NCI-H524 treated with DMSO at 0.1 percent for 48 hours (cell line): ENCODE measurements at places on chromosomes 13 and 19.

- DNase-seq, result no peak
These were observed 106.1 kb downstream of the NHLRC3 start for GRCh38 chr13:39144391-39144790.

DNA sequence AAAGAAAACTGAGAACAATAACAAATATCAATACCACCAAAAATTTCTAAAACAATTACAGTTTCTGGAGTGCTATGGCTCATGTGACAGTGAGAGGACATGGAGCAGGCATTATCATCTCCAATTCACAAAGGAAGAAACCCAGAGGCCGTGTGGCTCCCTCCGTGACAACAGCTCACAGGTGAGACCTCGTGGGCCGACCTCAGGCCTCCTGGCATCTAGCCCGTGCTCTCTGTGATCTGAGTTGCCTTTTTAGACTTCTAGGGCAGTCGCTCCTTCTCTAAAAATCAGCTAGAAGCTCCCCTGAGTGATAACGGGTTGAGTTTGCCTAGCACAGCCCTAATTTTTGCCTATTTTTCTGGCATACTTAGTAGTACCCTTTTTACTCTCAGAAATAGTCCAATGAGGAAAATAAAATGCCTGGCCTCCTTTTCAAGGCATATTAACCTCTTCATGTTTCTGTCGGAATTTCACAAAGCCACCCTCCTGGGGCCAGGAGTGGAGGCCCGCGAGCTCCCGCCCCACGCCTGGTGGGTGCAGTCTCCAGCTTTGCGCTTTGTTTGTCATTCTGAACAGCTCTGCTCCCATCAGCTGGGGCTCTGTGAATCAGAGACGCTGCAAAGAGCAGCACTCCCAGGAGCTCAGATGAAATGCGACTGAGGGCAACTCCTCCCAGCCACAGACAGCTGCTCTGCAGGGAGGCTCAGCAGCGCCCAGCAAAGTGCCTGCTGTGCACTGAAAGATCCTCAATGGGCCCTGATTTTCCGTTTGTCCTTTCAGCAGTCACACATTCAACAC lies 292.5 kb downstream of the UQCRFS1 start:
- DNase-seq, result no peak

DNA sequence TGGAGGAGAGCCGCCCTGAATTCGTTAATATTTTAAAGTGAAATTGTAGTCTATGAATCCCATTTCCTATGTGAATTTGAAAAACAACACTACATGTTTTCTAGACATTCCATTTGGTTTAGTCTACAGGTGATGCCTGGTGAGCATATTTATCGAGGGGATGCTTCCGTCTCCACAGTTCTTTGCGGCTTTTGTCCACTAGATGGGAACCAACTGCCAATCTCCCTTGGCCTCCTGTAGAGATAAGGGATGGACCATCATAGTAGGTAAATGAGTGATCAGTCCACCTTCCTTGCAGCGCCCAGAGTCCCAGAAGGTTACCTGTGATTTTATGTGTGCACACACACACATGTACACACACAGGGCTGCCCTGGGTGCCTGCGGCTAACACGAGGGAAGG lies 289.8 kb upstream of the SOX21 start:
- no peak for DNase-seq

- no peak for DNase-seq
These were observed 30.1 kb downstream of the RDH8 start for GRCh38 chr19:10043286-10043927.

GRCh38 chr19:4229179-4229931 lies at the start of gene EBI3:
TSS of gene EBI3 (plus strand) at chr19:4229523. CDS start at chr19:4229551, 28 bp downstream.
- no peak for DNase-seq

DNA sequence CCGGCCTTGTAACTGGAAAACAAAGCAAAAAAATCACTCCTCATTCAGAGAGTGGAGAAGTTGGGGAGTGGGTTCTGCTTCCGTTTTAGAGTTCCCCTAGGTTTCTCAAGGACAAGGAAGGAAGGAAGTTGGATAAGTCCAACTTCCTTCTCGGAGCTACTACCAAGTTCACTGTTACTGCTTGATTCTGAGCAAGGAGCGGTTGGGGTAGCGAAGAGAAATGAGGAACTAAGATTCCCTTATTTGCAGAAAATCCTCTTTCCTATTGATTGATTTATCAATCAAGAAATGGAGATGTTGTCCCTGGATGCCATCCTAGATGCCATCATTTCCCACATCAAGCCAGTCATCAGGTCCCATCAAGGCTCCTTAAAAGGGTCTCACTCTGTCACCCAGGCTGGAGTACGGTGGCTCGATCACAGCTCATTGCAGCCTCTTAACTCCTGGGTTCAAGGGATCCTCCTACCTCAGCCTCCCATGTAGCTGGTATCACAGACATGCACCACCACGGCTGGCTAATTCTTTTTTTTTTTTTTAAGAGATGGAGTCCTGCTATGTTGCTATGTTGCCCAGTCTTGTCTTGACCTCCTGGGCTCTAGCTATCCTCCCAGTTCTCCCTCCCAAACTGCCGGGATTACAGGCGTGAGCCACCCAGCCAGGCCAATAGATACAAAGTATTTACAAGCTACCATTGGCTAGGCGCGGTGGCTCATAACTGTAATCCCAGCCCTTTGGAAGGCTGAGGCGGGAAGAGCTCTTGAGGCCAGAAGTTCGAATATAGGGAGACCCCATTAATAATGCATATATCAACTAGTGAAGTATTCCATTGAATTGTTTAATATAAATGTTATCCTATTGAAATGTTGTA lies 809 bp upstream of the B9D2 start:
- DNase-seq, result no peak

DNA sequence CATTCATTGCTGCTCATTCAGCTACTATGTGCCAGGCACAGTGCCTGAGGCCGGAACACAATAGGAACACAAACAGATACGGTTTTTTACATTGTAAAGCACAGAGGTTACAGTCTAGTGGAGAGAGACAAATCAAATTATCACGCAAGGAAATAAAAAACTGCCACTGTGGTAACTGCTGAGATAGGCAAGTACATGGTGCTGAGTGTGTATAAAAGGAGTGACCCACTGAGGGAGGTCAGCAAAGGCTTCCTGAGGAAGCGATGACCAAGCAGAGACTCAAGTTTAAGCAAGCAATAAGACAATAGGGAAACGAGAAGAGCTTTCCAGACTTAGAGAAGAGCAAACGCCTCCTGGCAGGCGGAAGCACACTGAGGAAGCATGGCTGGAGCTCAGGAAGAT lies 56.4 kb downstream of the NUFIP1 start:
- no peak for DNase-seq

- no peak for DNase-seq
These were observed 11.2 kb upstream of the PROZ start for GRCh38 chr13:113147206-113147605.

DNA sequence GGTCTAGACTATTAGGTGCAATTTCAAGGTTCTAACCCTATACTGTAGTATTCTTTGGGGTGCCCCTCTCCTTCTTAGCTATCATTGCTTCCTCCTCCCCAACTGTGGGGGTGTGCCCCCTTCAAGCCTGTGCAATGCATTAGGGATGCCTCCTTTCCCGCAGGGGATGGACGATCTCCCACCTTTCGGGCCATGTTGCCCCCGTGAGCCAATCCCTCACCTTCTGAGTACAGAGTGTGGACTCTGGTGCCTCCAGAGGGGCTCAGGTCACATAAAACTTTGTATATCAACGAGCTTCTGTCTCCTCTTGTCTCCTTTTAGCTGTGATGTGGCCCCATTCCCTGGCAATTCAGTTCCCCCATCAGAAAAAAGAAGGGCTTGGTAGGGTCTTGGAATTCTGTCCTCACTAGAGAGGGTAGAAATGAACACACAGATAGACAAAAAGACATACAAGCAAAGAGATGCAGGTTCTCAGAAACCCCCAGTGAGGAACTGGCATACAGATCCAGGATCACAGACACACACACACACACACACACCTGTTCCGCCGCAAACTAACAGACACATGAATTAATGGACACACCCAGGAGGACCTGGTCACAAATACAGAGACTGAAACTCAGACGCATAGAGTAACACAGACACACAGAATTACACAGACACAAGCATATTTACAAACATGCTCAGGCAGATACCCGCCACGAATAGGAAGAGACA lies 2.5 kb upstream of the HNRNPUL1 start:
- no peak for DNase-seq

DNA sequence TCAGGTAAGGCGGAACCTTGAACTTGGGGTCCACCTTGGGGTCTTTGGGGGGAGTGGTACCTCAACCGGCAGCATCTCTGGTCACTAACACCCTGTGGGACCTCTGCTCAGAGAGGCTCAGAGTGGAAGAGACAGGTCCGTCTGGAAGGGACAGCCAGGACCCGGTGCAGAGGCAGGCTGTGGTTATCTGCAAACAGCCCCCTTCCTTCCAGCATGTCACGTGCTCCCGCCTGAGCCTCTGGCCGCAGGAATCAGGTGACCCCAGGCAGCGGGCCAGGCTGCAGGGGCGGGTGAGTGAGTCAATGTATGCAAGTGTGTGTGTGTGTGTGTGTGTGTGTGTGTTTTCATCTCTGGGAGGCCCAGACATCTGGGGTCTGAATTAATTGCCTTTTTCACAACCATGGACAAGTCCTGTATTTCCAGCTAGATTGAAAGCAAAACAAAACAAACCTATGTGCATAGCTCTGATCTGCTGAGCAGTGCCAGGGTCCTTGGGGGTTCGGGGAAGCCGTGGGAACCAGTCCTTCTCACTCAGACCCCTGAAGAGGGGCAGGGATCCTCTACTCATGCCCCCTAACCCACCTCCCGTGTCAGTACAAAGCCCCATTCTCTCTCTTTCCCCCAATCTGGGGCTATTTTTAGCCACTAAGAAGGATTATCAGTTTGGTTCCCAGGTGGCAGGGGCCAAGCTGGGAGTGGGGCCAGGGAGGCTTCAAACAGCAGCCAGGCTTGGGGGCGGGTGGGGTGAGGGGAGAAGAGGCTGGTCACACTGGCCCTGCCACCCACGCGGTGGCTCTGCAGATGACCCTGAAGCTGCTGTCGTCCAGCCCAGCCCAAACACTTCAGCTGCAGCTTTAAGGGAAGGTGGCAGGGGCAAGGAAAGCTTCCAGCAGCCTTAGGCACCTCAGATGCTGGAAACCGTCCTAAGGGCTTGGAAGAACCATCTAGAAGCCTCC lies 31.4 kb downstream of the CERS4 start:
- peak; percentile 64 for DNase-seq

- DNase-seq, result no peak
These were observed 50.6 kb downstream of the ELF1 start for GRCh38 chr13:40968416-40969000.

- no peak for DNase-seq
These were observed 11.3 kb upstream of the POU2F2 start for GRCh38 chr19:42143341-42144234.

DNA sequence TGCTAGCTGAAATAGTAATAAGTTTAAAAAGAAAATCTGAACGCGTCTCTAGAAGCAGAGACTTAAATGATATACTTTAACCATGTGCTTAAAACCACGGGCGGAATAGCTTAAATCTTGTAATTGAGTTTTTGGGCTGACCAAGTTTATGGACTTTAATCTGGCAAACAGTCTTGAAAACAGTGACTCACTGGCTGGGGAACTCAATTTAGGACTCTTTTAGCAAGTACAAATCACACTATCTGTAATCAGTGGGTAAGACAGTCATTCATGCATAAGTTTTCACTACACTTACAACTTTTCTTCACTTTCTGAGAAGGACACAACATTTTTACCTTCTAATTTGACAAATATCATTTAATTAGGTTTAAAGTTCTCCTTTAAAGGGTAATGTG lies 26.8 kb downstream of the ZNF627 start:
- DNase-seq, result no peak

DNA sequence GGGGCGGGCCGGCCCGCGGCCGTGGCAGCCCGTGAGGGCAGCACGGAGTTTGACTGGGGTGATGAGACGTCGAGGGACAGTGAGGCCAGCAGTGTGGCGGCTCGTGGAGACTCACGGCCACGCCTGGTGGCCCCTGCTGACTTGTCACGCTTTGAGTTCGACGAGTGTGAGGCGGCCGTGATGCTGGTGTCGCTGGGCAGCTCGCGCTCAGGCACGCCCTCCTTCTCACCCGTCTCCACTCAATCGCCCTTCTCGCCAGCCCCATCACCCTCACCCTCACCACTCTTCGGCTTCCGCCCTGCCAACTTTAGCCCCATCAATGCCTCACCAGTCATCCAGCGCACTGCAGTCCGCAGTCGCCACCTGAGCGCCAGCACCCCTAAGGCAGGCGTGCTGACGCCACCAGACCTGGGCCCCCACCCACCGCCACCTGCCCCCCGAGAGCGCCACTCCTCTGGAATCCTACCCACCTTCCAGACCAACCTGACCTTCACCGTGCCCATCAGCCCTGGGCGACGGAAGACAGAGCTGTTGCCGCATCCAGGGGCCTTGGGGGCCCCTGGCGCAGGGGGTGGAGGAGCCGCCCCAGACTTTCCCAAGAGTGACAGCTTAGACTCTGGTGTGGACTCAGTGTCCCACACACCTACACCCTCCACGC lies 4.5 kb downstream of the CIC start:
- DNase-seq, result no peak

GRCh38 chr13:110965038-110965754 lies 50.3 kb upstream of the ANKRD10 start:
- DNase-seq, result no peak

GRCh38 chr19:51660975-51661600 lies 14.5 kb upstream of the SIGLEC14 start:
- no peak for DNase-seq

- peak; percentile 37 for DNase-seq
These were observed 11.5 kb upstream of the CNFN start for GRCh38 chr19:42401365-42402303.

DNA sequence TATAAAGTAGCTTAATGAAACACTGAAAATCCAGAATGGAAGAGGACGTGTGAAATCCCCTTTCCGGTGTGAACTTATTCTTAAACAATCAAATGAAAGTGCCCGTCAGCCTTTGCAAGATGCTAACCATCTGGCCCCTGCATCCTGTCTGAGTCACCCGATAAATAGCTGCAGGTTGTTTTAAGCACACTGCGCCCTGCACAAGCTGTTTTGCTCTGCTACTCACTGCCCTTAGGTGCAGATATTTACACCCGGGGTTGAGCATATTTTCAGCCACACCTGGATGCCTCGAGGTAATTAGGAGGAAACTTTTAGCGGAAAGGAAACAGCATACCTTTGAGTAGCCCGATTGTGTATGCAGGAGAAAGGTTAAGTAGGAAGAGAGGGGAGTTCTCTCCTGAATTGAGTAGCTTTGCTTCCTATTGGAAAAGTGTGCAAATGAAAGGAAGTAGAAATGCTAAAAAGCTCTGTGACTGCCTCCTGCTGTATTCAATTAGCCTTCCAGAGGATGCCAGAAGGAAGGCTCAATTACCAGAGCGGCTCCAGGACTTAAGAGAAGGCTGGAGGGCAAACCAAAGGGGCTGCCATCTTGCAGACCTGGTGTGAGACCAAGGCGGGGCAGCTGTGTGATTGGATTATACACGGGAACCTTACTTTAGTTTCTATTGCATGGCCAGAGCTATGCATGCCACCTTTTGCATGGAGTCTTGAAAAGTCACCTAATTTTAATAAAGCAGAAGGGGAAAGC lies 42.5 kb downstream of the IRS2 start:
- peak; percentile 32 for DNase-seq
